Activated T-cell treated with anti-CD3 and anti-CD28 coated beads for 4 hours (primary cell): ENCODE measurements at places on chromosomes 7 and 10.

GRCh38 chr10:17808971-17809841, at the start of gene MRC1:
Gene MRC1, plus strand, starts transcription at chr10:17809348. Its CDS starts 118 bp downstream, at chr10:17809466.
- no peak for DNase-seq

DNA sequence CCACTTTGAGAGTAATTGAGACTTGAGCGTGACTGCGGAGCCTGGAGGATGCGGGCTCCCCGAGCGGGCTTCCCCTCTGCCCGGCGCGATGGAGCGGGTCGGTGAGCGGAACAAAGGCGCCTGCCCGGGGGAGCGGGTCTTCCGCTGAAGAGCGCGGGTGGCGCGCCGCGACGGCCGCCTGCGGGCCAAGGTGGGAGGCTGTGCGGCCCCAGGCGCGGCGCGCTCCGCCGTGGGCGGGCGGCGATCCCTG, at the start of gene GALNT17:
Gene GALNT17, plus strand, starts transcription at position 18 of the 250 bp plus-strand sequence.
- no peak for DNase-seq

- no peak for DNase-seq
Measured at GRCh38 chr7:123752534-123752933, 3.7 kb upstream of the WASL start.

GRCh38 chr7:2728316-2729030, 40.5 kb downstream of the AMZ1 start:
- no peak for DNase-seq

DNA sequence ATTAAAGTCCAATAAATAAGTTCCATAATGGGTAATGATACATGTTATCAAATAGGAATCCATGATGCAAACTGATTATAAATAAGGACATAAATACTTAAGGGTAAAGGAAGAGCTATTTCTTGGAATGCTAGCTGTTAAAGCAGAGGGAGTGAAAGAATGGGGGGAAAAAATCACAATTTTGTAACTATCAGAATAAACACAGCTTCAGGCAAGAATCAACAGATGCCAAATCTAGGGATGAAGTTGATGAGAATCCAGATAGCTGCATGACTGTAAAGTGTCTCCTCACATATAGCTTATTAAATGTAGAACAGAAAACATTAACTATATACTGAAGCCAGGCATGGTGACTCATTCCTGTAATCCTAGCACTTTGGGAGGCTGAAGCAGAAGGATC, 4.9 kb downstream of the IPMK start:
- DNase-seq = no peak

- DNase-seq = no peak
Measured at GRCh38 chr10:100571084-100571856, 35.5 kb downstream of the HIF1AN start.

- DNase-seq = no peak
Measured at GRCh38 chr10:3750854-3751253, 34.2 kb downstream of the KLF6 start.

GRCh38 chr7:90595342-90595800, 750 bp upstream of the CDK14 start:
- DNase-seq = no peak

DNA sequence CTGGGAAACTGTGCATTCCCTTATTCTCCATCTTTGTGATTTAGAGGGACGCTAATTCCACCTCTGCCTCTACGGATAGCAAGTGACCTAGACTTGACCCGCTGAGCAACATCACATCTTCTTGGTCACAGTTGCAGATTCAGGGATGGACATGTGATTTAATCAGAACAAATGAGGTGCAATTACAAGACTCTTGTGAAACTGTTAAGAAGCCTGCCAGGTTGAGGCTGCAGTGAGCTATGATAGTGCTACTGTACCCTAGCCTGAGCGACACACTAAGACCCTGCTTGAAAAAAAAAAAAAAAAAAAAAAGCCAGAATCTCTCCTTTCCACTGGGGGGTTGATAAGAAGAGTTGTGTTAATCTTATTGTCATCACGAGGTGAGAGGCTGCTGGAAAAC, 14.4 kb downstream of the MPLKIP start:
- no peak for DNase-seq

DNA sequence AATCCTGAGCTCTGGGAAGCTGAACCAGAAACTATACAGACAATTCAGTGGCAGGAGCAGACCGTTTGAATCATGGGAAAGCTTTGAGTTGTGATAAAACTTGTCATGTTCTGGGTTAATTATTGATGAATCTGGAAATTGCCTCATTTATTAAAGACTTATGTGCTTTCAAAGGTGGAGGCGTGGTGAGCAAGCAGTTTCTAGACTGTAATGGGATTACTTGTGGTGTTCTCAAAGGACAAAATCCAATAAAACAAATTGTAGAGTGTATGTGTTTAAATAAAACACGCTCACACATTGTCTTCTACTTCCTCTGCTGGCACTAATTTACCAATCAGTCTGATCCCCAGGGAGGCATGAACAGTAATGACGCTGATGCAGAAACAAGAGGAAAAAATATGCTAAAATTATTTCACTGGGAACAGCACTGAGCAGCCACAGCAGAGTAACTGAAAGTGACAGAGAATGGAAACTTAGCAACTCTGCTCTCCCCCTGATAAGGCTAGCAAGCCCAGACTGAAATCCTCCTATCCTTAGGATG, 25.1 kb downstream of the PARD3 start:
- no peak for DNase-seq

- DNase-seq = no peak
Measured at GRCh38 chr7:19117091-19117869, at the start of gene TWIST1. Gene TWIST1, minus strand, starts transcription at chr7:19117636. Its CDS starts 315 bp downstream, at chr7:19117321.

- no peak for DNase-seq
Measured at GRCh38 chr10:103786020-103786419, 69.4 kb downstream of the SH3PXD2A start.

DNA sequence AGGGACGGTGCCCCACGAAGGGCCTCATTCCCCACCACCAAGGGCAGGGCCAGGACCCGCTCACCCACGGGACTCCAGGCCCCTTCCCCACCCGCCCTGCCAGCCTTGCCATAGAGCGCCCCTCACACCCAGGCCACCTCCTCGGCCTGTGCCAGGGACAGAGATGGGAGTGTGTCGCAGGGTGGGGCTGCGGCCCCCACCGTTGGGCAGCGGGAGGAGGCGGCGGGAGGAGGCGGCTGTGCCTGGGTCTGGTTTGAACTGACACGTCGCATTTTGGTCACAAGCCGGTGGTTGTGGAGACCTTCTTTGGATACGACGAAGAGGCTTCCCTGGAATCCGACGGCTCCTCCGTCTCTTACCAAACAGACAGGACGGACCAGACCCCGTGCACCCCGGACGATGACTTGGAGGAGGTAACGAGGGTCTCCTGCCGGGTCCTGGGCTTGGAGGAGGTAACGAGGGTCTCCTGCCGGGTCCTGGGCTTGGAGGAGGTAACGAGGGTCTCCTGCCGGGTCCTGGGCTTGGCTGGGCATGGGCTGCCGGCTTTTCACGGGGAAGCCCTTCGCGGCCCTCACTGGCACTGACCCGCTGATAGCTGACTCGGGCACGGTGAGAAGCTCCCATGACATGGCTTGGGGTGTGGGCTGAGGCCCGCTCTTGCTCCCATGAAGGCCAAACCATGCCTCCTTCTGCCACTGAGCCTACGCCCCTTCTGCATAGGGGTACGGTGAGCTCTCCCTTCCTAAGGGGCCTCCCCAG, 46.4 kb upstream of the DPYSL4 start:
- DNase-seq = no peak

- no peak for DNase-seq
Measured at GRCh38 chr7:53351681-53352080, 316.2 kb downstream of the POM121L12 start.

- peak; percentile 59 for DNase-seq
Measured at GRCh38 chr10:119206603-119207365, 587 bp upstream of the GRK5 start.

- DNase-seq = peak; percentile 36
Measured at GRCh38 chr7:43648473-43649406, 65.8 kb downstream of the STK17A start.

DNA sequence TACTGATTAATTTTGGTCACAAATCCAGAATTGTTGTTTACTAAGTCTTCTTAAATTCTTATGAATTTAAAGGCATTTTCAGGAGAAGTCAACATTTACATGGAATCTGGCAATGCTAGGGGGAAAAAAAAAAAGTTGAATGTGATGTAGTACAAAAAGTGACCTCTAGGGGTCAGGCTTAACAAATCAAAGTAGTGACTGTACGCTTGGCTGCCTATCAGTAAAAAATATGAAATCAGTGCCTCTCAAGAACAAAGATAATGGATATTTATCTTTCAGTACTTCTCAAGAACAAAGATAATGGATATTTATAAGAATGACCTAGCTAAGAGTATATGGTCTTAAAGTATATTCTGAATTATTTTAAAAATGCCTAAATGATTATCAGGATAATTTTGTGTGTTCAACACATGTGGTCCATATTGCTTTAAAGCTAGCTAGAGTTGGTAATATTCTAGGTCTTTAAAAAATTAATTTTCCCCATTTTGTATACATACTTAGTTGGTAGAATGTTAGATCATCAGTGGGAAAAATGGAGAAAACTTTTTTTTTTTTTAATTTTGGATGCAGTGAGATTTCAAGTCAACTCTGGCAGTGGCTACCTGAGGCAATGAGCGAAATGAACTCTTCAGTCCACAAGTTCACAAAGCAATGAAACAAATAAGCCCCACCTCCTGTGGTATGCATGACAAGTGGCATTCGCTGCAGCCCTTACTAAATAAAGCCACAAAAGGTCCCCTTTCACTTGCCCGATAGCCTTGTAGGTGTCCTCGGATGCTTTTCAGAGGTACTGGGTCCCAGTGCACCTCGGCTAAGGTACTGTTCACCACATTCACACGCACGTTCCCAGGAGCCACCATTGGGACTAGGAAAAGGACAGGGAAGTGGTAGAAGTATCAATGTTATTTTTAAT, 51.2 kb upstream of the LAMB4 start:
- no peak for DNase-seq

- no peak for DNase-seq
Measured at GRCh38 chr10:33889371-33889770, 554.9 kb upstream of the NRP1 start.

DNA sequence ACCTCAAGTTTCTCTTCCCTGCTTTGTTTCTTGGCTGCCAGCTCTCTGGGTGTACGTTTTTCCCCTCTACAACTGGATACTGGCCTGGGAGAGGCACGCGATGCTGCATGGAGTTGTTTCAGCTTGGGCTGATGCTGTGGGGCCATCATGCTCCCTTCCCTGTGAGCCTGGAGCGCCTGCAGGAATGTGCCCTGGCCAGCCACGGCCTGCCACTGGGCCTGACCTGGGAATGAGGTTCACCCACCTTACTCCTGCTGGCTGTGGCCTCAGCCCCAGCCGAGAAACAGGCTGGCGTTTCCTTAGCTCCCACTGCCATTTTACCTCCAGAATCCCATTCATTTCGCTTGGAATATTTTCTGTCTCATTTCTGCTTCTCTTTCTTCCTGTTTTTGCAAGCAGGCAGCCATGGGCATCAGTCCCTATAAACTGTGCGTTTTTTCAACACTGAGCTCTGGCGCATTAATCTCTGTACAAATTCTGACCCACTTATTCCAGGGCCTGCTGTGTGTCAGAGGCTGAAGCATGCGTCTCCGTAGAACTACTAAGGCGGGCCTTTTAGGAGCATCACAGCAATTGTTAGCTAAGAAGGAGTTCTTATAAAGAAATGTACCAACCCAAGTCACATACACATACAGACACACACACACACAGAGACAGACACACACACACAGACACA, 57.9 kb downstream of the GATA3 start:
- DNase-seq = no peak

DNA sequence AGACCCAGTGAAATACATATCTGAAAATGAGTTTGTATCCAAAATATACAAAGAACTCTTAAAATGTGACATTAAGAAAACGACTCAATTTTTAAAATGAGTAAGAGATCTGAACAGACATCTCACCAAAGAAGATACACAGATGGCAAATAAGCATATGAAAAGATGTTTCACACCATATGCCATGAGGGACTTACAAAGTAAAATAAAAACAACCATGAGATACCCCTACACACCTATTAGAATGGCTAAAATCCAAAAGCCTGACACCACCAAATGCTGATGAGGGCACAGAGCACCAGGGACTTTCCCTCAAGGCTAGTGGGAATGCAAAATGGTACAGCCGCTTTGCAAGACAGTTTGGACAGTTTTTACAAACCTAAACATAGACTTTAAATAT, 27.9 kb downstream of the GFRA1 start:
- DNase-seq = no peak

DNA sequence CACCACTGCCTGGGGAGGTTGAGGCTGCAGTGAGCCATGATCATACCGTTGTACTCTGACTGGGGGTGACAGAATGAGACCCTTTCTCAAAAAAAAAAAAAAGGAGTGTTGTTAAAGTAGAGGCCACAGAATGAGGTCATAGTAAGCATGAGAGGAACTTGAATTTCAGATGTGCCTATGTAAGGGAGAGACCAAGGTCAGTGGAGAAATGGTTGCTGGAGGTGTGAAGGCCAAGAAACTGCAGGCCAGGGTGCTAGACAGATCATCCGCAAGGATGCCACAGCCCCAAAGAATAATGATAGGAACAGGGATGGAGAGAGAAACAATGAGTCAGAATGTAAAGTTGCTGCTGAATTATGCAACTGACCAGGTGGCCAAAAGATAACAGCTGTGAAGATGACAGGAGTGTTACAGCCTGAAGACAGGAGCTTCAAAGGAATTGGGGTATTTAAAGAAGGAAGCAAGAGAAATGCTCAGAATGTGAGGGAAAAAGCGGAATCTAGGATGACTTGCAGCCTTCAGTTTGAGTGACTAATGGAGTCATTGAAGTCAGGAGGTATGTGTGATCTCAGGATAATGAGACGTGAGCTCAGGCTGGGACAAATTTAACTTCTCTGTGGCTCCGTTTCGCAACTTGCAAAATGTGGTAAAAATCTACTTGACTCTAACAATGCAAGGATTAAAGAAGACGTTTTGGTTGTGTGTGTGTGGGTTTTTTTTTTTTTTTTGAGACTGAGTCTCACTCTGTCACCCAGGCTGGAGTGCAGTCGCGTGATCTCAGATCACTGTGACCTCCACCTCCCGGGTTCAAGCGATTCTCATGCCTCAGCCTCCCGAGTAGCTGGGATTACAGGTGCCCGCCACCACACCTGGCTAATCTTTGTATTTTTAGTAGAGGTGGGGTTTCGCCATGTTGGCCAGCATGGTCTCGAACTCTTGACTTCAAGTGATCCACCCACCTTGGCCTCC, 22.2 kb downstream of the TYW1B start:
- no peak for DNase-seq

- no peak for DNase-seq
Measured at GRCh38 chr7:133134810-133135209, 52.9 kb upstream of the CHCHD3 start.

DNA sequence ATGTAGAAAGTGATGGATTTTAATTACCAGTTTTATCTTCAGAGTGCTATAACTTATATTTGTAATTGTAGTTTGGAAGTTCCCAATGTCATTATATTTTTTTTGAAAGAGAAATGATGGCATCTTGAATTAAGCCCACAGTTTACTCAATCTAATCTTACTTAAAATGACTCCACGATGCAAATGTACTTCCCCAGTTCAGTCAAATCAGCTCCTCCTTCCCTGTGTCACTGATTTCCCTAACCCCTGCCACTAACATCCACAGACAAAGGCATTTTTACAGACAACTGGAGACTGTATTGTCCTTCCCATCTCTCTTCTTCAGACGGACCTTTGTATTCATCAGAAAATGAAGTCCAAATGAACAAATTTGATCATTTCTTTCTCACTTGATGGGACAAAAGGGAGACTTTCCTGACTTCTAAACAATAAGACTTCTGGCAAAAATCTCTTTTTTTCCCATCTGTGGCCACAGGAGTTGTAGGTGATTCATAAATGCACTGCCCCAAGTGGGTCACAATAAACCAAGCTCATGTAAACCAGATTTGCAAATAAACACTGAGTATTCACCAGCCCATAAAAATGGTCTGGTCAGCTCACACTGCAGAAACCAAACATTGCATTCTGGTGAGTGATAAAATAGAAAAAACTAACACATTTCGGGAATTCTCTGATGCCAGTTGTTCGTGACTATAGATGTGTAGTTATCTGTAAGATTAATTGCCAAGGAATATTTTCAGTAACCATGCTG, 162.9 kb downstream of the FANK1 start:
- no peak for DNase-seq
